ENCODE measurements at places on chromosomes 12 and 14. TPM values are rescaled to one million over a fixed set of nuclear protein-coding genes. Genes with fewer than 3 reads are reported as not detected.

The RALGAPA1 gene
- total RNA-seq, result 30.9 TPM

The HOXC10 gene
- 0.43 TPM for total RNA-seq

The BEGAIN gene
- not detected for total RNA-seq

The FSCB gene
- not detected for total RNA-seq

The MIP gene
- not detected for total RNA-seq

The STXBP6 gene
- total RNA-seq, result 7.3 TPM

The SPX gene
- 0.18 TPM for total RNA-seq

The ADGRD1 gene
- 10.2 TPM for total RNA-seq

The LRRK2 gene
- 4.8 TPM for total RNA-seq

The CLEC2A gene
- not detected for total RNA-seq

The LGALS3 gene
- total RNA-seq, result 168 TPM

The FGD4 gene
- total RNA-seq, result 6.0 TPM

The SLCO1B1 gene
- not detected for total RNA-seq

The NRL gene
- 0.28 TPM for total RNA-seq

The SLC7A7 gene
- 4.1 TPM for total RNA-seq

The METTL1 gene
- total RNA-seq, result 9.1 TPM

The REM2 gene
- 0.14 TPM for total RNA-seq

The KRT79 gene
- total RNA-seq, result not detected

The NKX2-1 gene
- not detected for total RNA-seq

The ASCL1 gene
- total RNA-seq, result not detected

The IQSEC3 gene
- 1.4 TPM for total RNA-seq

The REP15 gene
- 0.43 TPM for total RNA-seq

The RNFT2 gene
- total RNA-seq, result 1.3 TPM

The ZNF891 gene
- 0.92 TPM for total RNA-seq

The KRT82 gene
- total RNA-seq, result not detected

The FITM1 gene
- total RNA-seq, result not detected

The RIN3 gene
- 4.7 TPM for total RNA-seq

The TMEM52B gene
- 0.14 TPM for total RNA-seq

The SLC2A3 gene
- total RNA-seq, result 80.4 TPM

The RIC8B gene
- total RNA-seq, result 11.9 TPM

The DNAL1 gene
- 8.0 TPM for total RNA-seq

The BHLHE41 gene
- 0.43 TPM for total RNA-seq

The GOLT1B gene
- 56.8 TPM for total RNA-seq

The PLEKHH1 gene
- 0.14 TPM for total RNA-seq
